ENCODE measurements at places on chromosomes 4 and X.

- no peak for DNase-seq
These were observed 160 bp downstream of the LCORL start for GRCh38 chr4:18021470-18021719.

DNA sequence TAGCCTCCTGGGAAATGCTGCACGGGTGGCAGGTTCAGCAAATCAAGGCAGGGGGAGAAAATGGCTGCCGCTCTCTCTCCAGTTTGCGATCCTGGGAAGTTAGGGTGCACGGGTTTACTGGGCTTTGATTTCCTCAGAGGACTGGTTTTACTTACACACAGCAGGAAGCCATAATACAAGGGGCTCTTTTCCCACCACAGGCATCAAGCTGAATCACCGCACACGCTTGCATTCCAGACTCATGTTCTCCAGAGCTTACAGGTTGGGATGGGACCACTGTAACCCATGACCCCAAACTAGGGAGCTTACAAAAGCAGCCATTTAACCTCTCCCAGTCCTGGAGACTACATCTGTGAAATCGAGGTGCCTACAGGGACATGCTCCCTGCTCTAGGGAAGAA is 159.8 kb downstream of the DHRSX start:
- DNase-seq, result no peak

DNA sequence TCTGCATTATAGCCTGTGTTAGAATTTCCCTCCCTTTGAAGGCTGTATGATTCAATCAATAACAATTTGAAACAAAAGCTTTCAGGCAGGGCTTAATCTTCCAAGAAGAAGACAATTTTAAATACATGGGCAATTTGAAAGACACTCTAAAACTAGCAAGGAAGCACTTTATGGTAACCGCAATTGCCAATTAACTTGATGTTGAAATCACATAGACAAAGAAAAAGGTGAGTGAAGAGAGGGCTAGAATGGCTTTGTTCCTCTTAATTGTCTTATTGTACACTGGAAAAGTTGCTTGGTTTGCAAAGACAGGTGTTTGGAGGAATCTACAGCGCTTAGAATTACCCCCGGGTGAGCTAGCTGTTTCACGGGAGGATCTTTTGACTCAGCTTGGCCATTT is 74.4 kb upstream of the PRKX start:
- DNase-seq, result no peak

GRCh38 chrX:133781174-133781573 is 204.2 kb downstream of the GPC3 start:
- no peak for DNase-seq

GRCh38 chr4:40164459-40164858 is 32.4 kb upstream of the RHOH start:
- DNase-seq, result no peak

- no peak for DNase-seq
These were observed 39.8 kb downstream of the BBS12 start for GRCh38 chr4:122772311-122772710.

DNA sequence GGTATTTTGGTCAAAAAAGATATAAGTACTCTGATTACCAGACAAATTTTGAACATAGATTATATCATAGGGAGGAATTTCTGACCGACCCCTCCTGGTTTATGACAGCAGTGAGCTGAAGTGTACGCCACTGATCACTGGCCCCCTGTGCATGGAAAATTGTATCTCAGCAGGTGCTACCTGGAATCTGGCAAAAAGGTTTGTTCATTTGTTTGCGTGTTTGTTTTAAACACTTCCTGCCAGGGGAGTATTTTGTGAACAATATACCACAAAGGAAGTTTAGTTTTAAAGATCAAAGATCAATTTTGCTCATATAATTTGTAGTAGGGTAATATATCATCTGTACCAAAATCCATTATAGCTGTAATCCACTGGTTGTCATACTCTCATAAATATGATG is 219.7 kb upstream of the TENM3 start:
- no peak for DNase-seq

DNA sequence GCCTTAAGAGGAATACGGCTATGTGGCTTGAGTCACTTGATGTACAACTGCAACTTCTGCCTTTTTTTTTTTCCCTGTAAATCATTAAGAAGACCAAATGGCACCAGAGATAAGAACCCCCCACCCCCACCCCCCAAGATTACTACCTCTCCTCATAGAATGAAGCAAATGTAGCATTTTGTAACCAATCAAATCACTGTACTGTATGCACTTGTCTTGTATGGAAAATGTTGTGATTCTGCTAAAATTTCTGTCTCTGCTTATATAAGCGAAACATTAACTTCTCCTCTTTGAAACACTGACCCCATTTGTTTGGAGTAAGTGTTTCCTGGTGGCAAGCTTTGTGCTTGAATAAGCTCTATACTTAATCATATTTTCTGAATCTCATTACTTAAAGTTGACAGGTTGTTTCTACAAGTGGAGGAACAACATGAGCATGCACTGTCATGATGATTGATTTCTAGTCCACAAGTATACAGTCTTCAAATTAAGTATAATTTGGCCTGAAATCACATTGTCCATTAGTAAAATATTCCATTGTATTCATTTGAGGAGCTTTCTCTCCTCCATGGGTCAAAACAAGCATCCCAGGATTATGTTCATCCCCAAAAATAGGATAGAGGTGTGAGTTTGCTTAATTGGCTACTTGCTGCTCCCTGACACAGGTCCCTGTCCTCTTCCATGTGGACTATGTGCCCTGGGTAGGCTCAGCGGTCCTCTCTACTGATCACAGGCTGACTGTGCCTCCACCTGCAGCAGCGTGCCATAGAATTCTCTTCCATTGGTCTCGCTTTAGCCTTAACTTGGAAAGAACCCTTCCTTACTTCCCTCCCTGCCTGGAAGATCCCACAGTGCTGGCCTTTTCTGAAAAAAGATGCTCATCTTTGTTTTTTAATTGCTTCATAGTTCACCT is 104.0 kb upstream of the BMP2K start:
- DNase-seq, result no peak

DNA sequence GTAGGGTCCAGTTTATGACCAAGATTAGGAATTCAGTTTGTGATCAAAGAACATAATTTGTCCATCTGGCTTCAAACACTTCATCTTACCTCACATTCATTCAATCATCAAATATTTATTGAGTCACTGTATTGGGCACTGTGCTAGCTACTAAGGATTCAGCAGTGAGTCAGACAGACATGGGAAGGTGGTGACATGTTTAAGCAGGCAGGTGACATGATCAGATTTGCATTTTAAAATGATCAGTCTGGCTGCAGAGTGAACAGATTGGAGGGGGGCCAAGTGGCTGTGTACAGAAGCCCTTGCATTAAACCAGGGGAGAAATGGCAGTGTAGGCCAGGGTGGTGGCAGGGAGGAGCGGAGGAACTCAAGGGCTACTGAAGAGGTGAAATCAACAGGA is 25.1 kb upstream of the APLN start:
- DNase-seq, result no peak

DNA sequence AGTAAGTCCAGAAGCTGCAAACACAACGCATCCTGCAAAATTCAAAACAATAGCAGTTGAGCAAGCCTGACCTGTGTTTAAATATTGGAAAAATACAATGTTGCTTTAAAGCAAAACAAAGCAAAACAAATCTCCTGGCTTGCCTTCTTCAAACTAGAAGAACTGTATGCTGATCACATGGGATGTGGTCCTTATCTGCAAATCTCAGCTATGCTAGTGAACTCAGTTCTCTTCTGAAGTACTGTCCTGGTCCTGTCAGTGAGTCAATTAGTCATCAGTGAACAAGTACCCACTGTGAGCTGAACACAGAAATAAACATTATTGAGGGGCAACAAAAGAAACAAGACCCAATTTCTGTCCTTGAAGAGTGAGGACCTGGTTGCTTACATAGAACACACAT is 522.5 kb downstream of the SMARCA1 start:
- DNase-seq, result no peak

GRCh38 chrX:21813612-21814368 is 25.6 kb upstream of the MBTPS2 start:
- DNase-seq, result no peak

DNA sequence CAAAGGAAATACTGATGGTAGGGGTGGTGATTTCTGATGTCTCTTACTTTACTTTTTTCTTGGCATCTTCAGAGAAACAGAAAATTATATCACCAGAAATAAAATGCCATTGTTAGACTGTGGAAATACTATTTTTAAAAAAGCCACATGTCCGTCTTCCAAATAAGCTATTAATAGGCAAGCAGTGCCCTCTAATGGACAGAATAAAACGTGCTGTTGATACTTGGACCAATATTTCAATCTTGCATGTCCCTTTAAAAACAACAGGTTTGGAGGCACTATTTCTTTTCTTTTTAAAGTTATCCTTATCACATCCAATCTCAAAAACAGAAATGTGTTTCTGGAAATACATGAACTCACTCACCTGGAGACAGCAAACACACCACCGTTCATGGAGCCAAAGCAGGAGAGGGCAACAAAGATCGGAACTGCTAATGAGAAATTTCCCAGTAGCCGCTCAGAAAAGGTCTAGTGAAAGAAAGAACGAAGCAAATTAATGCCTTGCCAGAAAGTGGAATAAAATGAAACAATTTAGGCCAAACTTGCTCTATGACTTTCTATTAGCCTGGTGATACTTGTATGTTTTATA is 59.2 kb downstream of the SLC7A11 start:
- DNase-seq, result no peak

GRCh38 chrX:123920105-123920785 is 41.3 kb upstream of the STAG2 start:
- DNase-seq, result no peak

- DNase-seq, result no peak
These were observed 8.3 kb upstream of the DLG3 start for GRCh38 chrX:70436343-70436742.

- peak; percentile 85 for DNase-seq
These were observed 46.4 kb downstream of the ASMT start for GRCh38 chrX:1661048-1661921.

DNA sequence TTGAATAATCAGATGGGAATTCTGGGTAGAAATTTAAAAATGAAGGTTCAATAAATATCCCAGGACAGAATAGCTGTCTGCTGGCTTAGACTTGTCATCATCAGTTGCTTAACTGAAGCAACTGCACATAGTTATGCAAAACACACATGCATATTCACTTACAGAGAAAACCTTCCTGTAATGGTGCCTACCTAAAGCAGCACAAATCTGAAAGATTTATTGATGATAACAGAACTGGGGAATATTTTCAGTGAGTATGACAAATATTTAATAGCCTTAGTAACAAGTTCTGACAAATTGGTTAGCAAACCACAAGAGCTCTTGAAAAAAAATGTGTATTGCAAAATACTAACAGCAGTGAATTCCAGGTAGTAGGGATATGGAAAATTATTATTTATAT is 606.8 kb upstream of the BOD1L1 start:
- no peak for DNase-seq

DNA sequence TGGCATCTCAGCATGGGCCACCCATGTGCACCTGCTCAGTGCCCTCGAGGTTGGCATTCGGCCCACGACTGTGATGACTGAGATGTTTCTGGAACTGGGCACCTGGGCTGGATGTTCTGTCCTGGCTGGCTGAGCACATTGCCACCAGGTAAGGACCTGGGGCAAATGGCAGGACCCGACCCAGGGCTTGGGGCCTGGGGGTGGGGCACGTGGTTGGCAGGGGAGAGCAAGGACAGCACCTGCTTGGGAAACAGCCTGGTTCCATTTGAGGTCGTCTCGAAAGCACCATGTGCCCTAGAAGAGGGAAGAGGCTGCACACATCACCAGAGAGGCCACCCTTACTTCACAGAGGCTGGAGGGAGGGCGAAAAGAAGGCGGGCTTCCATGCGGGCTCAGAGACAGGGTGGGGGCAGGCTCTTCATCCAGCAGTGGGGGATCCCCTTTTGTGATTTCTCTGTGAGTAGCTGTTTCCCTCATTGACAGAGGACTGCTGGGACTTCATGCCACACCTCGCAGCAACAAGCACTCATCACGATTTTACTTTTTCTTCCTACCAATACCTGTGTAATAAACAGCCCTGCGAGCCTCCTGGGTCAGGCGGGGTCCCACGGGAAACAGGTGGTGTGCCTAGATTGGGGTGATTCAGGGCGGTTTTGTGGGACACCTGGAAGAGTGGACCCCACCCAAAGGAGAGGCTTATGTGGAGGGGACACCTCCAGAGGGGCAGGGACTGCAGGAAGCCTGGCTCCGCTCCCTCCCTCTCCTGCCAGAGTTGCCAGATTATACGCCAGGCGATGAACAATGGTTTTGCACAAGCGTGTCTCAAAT is 12.0 kb downstream of the TMEM187 start:
- DNase-seq, result no peak

DNA sequence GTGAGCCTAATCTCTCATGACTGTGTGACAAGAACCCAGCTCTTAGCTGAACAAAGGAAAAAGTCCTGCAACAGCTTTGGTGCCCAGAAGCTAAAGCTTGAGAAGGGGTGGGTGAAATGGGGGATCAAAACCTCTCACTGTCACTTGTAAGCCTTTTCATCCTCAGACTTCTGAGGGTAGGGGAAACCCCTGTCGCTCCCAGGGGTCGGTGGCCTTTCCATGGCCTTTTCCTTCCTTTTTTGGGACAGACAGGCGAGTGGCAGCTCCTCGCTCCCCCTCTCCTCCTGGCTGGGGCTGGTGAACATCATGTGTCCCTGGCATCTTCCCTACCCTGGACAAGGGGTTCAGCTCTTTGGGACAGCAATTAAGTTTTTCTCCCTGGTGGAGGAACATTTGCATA is 78.2 kb downstream of the FAM47A start:
- DNase-seq, result no peak

GRCh38 chr4:82780752-82781231 is 17.8 kb downstream of the SCD5 start:
- no peak for DNase-seq

- DNase-seq, result peak; percentile 45
These were observed 1.6 kb upstream of the LIN54 start for GRCh38 chr4:83012200-83012686.

DNA sequence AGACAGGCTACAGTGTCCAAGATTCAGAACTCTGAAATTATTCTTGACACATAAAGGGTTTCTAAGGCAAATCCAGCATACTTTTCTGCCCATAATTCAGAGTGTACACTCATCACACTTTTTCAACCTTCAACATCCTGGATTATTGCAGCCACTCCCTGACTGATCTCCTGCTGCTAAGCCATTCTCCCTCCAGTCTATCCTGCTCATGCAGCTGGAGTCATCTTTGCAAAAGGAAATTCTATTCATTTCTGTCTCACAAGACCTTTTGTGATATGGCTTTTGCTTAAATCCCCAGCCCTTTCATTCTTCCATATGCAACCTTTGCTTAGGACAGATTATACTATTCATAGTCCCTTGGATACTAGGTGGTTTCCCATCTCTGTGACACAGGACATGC is 236.1 kb upstream of the LDB2 start:
- DNase-seq, result no peak

DNA sequence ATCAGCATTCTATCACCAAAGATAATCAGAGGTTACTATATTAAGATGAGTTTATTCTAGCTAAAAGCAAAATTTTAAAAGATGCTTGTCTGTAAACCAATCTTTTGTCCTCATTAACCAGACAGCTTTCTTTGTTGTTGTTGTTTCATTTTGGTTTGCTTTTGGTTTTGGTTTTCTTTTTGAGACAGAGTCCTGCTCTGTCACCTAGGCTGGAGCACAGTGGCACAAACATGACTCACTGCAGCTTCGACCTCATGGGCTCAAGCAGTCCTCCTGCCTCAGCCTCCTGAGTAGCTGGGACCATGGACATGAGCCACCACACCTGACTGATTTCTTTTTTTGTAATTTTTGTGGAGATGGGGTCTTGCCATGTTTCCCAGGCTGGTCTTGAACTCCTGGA is 102.9 kb downstream of the COX18 start:
- DNase-seq, result no peak

GRCh38 chr4:136763919-136764318 is 768.4 kb downstream of the PCDH18 start:
- no peak for DNase-seq

All from activated T-cell treated with anti-CD3 and anti-CD28 coated beads for 48 hours (primary cell).